Activated naive CD8-positive, alpha-beta T cell treated with anti-CD3 and anti-CD28 coated beads, Interleukin-2, amount 10 ng/mL, durations not matched to agents 7 days and 5 days (primary cell): ENCODE measurements at places on chromosomes 2 and 18. TPM values are rescaled to one million over a fixed set of nuclear protein-coding genes. Genes with fewer than 3 reads are reported as not detected.
A peak's percentile ranks its signal among the peaks of the same experiment; 100 is the strongest.

Gene CFC1
- total RNA-seq = not detected

Gene KCNG2
- total RNA-seq = not detected

Gene VWC2L
- total RNA-seq = not detected

Gene CXCR4
- total RNA-seq = 293 TPM

Gene CIDEA
- not detected for total RNA-seq

- DNase-seq = no peak
Measured at GRCh38 chr2:164371916-164372315, 249.4 kb downstream of the GRB14 start.

DNA sequence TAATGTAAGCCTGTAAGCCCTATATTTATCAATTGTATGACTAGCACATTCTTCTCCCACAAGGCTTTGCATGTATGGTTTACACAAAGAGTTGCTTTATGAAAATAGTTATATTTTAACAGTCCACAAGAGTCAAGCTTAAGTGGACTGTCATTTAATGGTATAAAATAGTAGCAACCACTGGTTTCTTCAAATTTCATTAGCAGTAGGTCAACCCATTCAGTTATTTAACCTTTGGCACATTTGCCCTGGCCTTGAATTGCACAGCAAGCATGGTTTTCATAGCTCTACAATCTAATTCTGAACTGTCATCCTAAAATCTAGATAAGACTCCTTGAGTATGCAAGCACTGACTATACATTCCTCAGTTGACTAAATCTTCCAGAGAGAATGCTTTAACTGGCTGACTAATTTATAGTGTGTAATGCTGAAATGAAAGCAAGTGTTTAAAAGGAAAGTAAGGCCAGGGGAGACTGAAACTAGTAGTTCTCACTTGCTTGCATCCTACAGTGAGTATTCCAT lies 1.8 kb downstream of the DPP4 start:
- no peak for DNase-seq

DNA sequence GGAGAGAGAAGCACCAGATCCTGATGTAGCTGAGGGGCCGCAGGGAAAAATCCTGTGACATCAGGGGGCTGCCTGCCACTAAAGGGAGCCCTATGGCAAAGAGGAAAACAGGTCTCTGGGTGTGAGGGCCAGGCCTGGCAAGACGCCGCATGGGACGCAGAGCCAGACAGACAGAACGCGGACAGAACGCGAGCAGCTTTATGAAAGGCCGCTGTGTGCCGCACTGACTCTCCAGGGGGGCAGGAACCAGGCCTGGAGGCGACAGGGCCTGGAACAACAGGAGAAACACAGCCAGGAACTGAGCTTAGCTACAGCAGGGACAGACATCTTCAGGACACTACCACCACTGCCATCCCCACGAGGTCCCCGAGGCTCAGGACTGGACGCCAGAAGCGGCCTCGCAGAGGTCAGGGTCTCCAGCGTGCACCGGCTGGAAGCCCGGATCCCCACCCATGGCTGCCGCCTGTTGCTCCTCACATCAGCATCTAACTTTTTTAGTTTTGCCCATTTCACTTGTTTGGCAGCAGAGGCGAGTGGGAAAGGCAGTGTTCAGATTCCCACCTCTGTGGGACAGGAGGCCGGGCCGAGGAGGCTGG lies 131.6 kb downstream of the VAPA start:
- DNase-seq = no peak

DNA sequence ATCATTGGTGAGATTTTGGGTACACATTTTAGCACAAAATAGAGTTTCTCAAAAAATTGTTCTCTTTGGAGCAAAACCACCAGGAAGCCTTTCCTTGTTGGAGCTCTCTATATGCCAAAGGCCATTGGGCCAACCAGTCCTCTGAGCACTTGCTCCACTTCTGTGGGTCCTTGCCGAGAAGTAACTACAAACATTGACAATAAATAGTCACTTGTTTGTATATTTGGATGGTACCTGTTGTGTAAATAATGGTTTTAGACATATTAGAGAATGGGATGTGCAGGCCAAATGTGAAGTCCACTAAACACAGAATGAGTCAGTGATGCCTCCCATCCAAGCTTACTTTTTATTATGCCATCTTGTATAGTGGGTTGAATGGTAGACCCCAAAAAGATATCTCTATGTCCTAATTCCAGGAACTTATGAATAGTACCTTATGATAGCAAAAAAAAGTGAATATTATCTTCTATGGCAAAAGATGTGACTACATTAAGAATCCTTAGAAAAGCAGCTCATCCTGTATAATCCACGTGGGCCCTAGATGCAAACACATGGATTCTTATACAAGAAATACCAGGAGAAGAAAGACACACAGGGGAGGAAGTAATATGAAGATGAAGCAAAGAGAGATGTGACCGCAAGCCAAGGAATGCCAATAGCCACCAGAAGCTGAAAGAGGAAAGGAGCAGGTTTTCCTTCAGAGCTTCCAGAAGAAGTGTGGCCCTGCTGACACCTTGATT lies 24.6 kb downstream of the SRD5A2 start:
- DNase-seq = no peak

Gene PARD3B
- 0.55 TPM for total RNA-seq

DNA sequence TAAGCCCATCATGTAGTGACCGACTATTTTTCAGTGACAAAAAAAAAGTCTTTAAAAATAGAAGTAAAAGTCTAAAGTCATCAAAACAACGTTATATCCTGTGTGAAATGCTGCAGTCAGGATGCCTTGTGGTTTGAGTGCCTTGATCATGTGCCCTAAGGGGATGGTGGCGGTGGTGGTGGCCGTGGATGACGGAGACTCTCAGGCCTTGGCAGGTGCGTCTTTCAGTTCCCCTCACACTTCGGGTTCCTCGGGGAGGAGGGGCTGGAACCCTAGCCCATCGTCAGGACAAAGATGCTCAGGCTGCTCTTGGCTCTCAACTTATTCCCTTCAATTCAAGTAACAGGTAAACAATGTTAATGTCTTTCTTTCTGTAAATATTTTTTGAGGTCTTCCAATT lies at the start of gene CD28:
Gene CD28 (plus strand): TSS at position 237 of the 400 bp plus-strand sequence. CDS start 58 bp downstream, at position 295.
- peak; percentile 82 for DNase-seq

GRCh38 chr2:110768591-110768990 lies 36.2 kb downstream of the ACOXL start:
- DNase-seq = no peak

DNA sequence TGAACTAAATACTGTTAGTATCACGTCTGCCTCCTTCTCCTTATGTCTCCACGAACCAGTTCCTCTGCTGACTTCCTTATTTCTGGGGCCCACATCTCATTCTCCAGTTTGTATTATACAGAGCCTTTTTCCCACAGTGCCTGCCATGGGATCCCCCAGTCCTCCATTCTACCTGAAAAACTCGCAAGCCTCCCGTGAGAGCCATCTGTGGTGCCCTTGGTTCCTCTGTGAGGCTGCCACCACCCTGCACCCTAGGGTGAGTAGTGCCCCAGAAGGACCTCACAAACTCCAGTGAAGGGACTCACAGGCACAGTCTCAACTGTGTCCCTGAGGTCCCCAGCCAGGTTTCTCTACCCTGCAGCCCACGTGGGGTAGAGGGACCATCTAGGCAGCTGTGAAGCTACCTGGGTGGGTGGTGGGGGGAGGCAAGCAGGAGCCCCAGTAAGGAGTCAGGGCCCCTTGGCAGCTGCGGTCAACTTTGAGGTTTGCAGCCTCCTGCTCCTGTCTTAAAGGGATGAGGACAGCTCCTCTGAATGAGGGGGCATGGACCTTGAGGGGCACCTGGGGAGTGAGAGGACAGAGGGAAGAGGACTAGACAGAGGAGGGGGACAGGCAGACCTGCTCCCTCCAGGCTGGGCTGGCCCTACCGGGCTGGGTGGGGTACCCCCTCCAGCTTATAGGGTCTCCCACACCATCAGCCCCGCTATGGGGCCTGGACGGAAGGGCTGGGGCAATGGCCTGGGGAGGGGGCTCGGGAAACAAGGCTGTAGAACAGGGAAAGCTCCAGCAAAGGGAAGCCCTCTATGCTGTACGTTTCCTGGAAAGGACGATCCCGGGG lies 1.0 kb downstream of the PSTPIP2 start:
- peak; percentile 44 for DNase-seq

GRCh38 chr2:69143748-69144360 lies 130.9 kb downstream of the ANTXR1 start:
- DNase-seq = no peak

Gene GAD1
- 1.6 TPM for total RNA-seq

Gene CEP68
- 22.8 TPM for total RNA-seq

DNA sequence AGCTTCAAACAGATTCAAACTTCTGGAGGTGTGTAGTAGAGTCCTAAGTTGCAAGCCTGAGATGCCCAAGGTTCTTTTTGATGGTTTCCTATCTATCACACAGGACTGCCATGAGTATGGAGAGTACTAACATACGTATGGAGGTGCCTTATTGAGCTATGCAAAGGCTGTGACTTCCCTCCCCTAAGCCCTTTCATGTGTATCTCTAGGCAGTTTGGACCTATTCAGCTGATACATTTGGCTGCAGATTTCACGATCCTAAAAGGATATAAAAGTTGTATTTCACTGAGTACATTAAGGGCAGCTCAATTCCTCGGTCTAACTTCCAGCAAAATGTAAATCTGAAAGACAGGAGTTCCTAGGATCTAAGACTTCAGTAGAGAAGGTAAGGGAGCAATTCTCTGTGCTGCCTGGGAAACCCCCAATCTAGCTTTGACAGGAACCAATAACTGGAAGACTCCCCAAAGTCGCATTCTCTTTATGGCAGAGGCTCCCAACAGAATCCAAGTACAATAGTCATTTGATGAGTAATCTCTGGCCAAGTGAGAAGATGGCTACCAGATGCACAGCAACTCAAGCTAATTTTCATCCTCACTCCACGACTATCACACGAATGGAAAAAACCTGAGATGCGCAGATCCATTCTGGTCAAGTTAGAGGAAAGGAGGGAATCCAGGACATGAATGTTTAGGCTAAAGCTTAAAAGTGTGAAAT lies 83.8 kb downstream of the ATL2 start:
- no peak for DNase-seq

Gene RTN4
- 82.2 TPM for total RNA-seq

Gene THSD7B
- not detected for total RNA-seq

Gene SRD5A2
- not detected for total RNA-seq

Gene SCYGR3
- not detected for total RNA-seq

GRCh38 chr2:165660361-165660760 lies 133.7 kb downstream of the GALNT3 start:
- no peak for DNase-seq

Gene CPS1
- 1.1 TPM for total RNA-seq

GRCh38 chr18:4276953-4277585 lies 178.0 kb downstream of the DLGAP1 start:
- DNase-seq = no peak

Gene TFCP2L1
- total RNA-seq = 0.06 TPM

DNA sequence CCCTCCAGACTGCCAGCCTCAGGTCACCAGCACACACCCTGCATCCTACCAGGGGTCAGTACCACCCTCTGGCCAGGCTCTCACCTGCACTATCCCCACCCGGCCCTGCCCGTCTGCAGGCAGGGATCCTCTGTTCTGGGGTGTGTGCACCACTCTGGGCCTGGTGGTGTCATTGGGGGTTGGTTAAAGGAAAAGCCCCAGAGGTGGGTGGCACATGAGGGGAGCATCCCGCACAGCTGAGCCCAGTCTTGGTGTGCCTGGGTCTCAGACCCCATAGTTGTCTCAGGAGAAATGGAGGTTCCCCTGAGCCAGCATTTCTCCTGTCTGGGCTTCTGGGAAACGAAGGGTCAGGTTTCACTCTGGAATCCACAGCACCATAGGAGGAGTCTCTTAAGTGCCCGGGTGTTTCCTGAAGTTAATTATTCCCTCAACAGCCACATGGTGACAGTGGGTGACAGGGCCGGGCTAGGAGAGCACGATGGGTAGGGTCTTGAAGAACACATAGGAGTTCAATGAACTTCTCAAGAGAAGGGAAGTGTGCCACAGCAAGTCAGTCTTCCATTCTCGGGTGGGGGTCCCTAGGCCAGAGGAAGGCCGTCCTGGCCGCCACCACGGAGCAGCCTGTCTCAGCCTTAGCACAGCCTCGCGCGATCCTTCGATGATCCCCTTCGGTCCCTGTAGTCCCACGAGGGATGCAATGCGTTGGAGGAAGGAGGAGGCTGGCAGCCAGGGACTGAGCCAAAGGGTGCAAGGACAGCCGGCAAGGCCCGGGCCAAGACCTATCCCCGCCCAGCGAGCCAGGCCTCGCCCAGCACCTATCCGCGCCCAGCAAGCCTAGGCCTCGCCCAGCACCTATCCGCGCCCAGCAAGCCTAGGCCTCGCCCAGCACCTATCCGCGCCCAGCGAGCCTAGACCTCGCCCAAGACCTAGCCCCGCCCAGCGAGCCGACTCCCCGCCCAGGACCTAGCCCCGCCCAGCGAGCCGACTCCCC lies 1.1 kb upstream of the FARP2 start:
- DNase-seq = peak; percentile 67

Gene LYPD1
- total RNA-seq = not detected

DNA sequence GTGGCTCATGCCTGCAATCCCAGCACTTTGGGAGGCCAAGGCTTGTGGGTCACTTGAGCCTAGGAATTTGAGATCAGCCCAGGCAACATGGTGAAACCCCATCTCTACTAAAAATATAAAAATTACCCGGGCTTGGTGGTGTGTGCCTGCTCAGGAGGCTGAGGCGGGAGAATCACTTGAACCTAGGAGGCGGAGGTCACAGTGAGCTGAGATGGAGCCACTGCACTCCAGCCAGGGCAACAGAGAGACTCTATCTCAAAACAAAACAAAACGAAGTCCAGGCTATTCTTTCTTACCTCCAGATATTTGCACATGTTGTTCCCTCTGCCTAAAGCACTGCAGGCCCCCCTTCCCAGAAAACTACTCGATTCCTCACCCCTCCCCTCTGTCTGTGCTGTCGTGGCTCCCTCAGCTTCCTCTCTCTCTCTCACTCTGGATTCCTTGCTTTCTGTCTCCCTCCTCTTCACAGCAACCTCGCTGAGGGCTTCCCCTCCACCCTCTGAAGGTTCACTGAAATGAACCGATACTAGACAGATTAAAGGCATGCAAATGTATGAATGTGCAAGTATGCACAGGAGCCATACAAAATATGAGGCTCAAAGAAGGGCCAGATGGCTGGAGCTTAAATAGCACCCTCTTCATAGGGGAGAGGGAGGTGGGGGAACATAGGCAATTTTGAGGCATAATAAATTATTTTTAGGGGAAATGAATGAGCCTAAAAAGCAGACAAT lies 18.5 kb downstream of the TMEM177 start:
- no peak for DNase-seq
